Lung (tissue), 17 donors: ENCODE measurements at places on chromosomes 7 and 10. TPM values are rescaled to one million over a fixed set of nuclear protein-coding genes. Genes with fewer than 3 reads are reported as not detected.

The CCDC3 gene
- 10.2 TPM for total RNA-seq

The ACTR3C gene
- total RNA-seq, result 34.2 TPM

The PRKCQ gene
- total RNA-seq, result 9.1 TPM

The LMOD2 gene
- 1.1 TPM for total RNA-seq

The ACHE gene
- total RNA-seq, result 8.2 TPM

The NEURL1 gene
- 0.80 TPM for total RNA-seq

The OR2A1 gene
- not detected for total RNA-seq

The AOAH gene
- 28.1 TPM for total RNA-seq
